ENCODE measurements at places on chromosomes 2 and 18. TPM values are rescaled to one million over a fixed set of nuclear protein-coding genes. Genes with fewer than 3 reads are reported as not detected.

The KLHL14 gene
- 0.36 TPM for total RNA-seq

The NCL gene
- total RNA-seq: 408 TPM

DNA sequence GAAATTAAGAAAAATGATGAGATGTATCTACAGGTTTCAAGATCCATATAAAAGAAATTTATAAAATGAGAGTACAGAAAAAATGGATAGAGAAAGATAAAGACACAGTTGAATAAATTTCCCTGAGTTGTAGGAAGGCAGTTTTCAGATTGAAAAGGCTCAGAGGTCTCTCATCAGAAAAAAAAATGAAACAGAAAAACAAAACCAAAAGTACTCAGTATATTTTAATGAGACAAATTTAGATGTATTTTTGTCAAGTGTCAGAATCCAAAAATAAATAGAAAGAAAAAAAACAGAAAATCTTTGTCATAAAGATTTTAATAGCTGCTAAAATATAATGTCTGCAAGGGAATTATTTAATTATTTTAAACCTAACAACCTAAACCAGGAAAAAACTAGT is 520.5 kb downstream of the KCNJ3 start:
- no peak overlapping the region for H3K27ac ChIP-seq
- no peak overlapping the region for H3K4me3 ChIP-seq
- H3K4me1 ChIP-seq: no peaks in the 10 kb centered on the region
- no peaks in the 10 kb centered on the region for H3K36me3 ChIP-seq
- no peaks in the 10 kb centered on the region for H3K27me3 ChIP-seq
- DNase-seq: no peak

DNA sequence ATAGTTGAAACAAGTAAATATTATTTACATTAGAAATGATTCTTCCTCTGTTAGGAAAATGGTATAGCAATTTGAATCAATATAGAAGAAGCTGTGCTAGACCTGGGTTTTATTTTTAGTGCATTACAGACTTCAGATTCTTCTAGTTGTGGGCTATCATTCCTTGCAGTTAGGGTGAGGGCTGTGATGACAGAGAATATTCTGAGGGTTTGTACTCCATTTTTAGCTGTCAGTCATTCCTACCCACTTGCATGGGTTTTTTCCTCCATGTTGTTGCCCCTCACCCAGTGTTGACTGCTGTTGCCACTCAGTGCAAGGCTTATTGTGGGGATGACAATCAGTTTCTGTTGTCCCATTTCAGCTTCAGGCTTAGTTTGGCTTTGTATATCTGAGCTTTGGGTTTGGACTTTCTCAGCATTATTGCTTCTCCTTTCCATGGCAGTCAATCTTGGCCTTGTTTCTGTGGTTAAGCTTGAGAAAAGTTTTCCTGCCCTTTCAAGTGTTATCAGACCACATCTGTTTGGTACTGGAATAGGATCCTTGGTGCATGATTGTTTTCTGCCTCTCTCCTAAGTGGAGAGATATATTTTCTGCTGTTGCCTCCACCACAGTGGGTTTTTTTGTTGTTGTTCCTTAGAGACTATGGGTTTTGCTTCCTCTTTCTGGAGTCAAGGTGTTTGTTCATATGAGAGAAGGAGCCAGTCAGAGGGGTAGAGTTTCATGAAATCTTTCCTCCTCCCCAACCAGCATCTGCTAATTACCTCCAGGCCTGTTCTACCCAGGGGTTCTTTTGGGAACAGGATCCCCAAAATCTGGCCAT is 312.7 kb upstream of the CWC22 start:
- no peak overlapping the region for H3K27ac ChIP-seq
- no peaks in the 10 kb centered on the region for H3K4me1 ChIP-seq
- H3K4me3 ChIP-seq: no peak overlapping the region
- H3K36me3 ChIP-seq: no peaks in the 10 kb centered on the region
- no peaks in the 10 kb centered on the region for H3K27me3 ChIP-seq

- H3K27me3 ChIP-seq: no peaks in the 10 kb centered on the region
- no peak overlapping the region for H3K4me3 ChIP-seq
- no peak overlapping the region for H3K27ac ChIP-seq
- no peak for DNase-seq
- no peaks in the 10 kb centered on the region for H3K36me3 ChIP-seq
- peaks cover 4% of the 10 kb centered on the region for H3K4me1 ChIP-seq
These were observed 27.9 kb downstream of the ACSL3 start for GRCh38 chr2:222888716-222889115.

GRCh38 chr18:67553437-67553836 is 36.9 kb upstream of the DSEL start:
- H3K4me3 ChIP-seq: no peak overlapping the region
- DNase-seq: no peak

GRCh38 chr2:5869936-5870335 is 177.8 kb downstream of the SOX11 start:
- no peaks in the 10 kb centered on the region for H3K36me3 ChIP-seq
- H3K4me3 ChIP-seq: no peak overlapping the region
- H3K27ac ChIP-seq: no peak overlapping the region
- no peaks in the 10 kb centered on the region for H3K4me1 ChIP-seq
- H3K27me3 ChIP-seq: no peaks in the 10 kb centered on the region
- DNase-seq: no peak

DNA sequence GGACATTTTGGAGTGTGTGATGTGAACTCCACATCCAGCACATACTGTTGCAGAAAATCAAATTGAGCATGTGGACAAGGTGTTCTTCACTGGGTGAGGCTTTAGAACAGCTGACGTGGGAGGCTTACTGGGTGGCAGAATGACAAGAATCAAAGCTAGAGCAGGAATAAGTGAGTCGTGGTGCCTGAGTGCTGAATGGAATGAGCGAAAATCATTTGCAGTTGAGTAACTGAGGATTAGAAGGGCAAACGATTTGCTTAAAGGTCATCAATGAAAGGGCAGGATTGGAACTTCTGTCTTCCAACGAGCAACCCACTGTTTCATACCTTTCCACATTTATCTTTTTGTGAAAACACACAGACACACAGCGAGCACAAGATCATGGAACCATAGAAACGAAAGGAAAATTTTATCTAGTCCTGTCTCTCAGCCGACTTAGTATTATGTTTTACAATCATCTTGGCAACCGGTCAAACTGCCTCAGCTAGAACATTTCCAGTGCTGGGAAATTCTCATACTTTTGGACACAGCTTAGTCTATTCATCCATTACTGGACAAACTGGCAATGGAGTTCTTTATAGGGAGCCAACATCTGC is 7.2 kb upstream of the DAW1 start:
- H3K27me3 ChIP-seq: no peaks in the 10 kb centered on the region
- H3K27ac ChIP-seq: peak overlapping the region; percentile 50
- H3K4me1 ChIP-seq: peaks cover 7% of the 10 kb centered on the region
- H3K4me3 ChIP-seq: no peak overlapping the region
- no peak for DNase-seq

- H3K27ac ChIP-seq: no peak overlapping the region
- H3K36me3 ChIP-seq: no peaks in the 10 kb centered on the region
- no peak for DNase-seq
- no peak overlapping the region for H3K4me3 ChIP-seq
- no peaks in the 10 kb centered on the region for H3K27me3 ChIP-seq
- no peaks in the 10 kb centered on the region for H3K4me1 ChIP-seq
These were observed 198.9 kb upstream of the RND3 start for GRCh38 chr2:150686391-150686790.

DNA sequence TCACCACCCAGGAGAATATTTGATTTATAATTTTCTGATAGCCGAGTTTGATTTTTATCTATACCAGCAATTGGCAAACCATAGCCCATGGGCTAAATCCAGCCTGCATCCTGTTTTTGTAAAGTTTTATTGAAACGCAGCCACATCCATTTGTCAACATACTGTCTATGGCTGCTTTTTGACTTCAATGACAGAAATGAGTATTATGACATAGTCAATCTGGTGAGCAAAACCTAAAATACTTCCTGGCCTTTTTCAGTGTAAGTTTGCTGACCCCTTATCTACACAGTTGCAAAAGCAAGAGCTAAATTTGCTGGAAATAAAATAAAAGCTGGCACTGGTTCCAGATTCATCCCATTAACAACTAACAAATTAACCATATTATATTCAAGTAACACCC is 79.8 kb upstream of the SLC25A52 start:
- peaks cover 5% of the 10 kb centered on the region for H3K36me3 ChIP-seq
- no peak overlapping the region for H3K27ac ChIP-seq
- no peak overlapping the region for H3K4me3 ChIP-seq
- no peaks in the 10 kb centered on the region for H3K27me3 ChIP-seq
- DNase-seq: no peak
- no peaks in the 10 kb centered on the region for H3K4me1 ChIP-seq

GRCh38 chr2:26637811-26638310 is 3.3 kb downstream of the CIB4 start:
- no peaks in the 10 kb centered on the region for H3K27me3 ChIP-seq
- H3K4me3 ChIP-seq: no peak overlapping the region
- no peaks in the 10 kb centered on the region for H3K36me3 ChIP-seq
- H3K4me1 ChIP-seq: no peaks in the 10 kb centered on the region

GRCh38 chr18:2978661-2979106 is 34.3 kb downstream of the LPIN2 start:
- H3K4me1 ChIP-seq: peaks cover 17% of the 10 kb centered on the region
- H3K27ac ChIP-seq: peak overlapping the region; percentile 82
- no peaks in the 10 kb centered on the region for H3K27me3 ChIP-seq
- DNase-seq: no peak
- H3K36me3 ChIP-seq: no peaks in the 10 kb centered on the region

Measured in aorta (tissue), 5 donors.